ENCODE measurements at places on chromosomes 16 and 17.

DNA sequence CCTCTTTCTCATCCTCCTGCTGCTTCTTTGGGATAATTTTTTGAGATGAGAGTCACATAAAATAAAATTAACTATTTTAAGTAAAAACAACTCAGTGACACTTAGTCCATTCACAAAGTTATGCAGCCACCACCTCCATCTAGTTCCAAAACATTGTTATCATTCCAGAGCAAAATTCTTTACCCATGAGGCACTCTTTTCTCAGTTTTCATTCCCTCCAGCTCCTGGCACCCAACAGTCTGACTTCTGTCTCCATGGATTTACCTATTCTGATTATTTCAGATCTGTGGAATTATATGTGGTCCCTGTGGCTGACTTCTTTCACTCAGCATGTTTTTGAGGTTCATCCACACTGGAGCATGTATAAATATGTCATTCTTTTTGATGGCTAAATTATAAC is 239.9 kb upstream of the DYNLRB2 start:
- no peak for DNase-seq

DNA sequence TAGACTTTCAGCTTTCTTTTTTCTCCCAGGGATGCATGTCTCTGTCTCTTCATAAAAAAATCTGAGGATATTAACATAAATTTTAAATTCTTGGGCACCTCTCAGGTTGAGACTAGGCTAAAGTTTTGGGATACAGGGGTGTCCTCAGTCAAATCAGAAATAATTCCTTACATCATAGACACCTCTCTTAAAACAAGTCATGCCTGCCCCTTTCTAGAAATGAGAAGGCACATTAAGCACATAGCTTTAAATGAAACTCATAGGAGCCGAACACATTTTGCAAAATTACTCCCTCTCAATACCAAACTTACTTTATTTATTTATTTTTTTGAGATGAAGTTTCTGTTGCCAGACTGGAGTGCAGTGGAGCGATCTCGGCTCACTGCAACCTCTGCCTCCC is 67.3 kb upstream of the BCAR1 start:
- DNase-seq = no peak

DNA sequence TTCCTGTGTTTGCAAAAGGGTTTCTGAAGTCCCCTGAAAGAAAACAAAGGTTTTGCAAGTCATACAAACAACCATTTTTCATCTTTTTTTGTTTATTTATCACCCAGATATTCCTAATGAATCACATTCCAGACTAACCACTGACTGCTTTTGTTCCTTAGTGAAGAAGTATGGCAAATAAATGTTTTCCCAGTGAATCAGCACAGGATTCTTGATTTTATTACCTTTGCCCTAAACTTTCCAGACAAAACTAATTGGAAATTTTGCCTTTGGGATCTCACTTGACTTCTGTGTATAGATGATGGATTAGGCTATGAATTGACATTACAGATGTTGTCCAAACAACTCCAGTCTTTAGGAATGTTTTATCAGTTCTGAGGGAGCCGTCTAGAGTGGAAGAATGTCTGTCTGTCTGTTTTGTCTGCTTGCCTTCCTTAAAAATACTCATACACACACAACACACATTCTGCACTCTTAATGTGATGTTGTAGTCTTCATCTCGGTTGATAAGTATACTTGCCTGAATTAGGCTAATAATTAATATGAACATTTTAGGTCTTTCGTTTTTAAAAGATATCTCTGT is 48.9 kb downstream of the VMP1 start:
- DNase-seq = no peak

- DNase-seq = no peak
These were observed 11.4 kb upstream of the MC1R start for GRCh38 chr16:89907055-89907814.

- DNase-seq = peak; percentile 69
These were observed 75.2 kb upstream of the RNU2-1 start for GRCh38 chr17:43308999-43309398.

DNA sequence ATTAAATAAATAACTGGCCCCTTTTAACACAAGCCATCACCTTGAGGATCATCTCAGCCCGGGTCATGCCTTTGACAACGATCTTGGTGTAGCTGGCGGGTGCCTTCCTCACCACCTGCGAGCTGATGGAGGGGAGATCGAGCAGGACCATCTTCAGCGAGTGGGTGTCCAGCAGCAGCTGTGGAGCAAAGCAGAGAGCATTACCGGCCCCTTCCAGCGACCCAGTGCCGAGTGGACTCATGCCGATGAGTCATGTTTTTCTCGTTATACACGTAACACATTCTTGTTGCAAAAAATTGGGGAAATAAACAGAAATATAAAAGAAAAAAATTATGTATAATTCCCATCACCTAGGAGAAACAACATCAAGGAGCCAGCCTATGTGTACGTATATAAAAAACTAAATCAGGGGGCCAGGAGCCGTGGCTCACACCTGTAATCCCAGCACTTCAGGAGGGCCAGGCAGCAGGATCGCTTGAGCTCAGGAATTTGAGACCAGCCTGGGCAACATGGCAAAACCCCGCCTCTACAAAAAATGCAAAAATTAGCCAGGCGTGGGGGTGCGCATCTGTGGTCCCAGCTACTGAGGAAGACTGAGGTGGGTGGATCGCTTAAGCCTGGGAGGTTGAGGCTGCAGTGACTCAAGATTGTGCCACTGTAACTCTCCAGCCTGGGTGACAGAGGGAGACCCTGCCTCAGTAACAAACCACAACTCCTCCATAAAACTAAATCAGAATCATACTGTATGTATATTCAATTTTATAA is 169.1 kb upstream of the RPH3AL start:
- no peak for DNase-seq

- no peak for DNase-seq
These were observed 25.9 kb upstream of the SPATA32 start for GRCh38 chr17:45287526-45288500.

DNA sequence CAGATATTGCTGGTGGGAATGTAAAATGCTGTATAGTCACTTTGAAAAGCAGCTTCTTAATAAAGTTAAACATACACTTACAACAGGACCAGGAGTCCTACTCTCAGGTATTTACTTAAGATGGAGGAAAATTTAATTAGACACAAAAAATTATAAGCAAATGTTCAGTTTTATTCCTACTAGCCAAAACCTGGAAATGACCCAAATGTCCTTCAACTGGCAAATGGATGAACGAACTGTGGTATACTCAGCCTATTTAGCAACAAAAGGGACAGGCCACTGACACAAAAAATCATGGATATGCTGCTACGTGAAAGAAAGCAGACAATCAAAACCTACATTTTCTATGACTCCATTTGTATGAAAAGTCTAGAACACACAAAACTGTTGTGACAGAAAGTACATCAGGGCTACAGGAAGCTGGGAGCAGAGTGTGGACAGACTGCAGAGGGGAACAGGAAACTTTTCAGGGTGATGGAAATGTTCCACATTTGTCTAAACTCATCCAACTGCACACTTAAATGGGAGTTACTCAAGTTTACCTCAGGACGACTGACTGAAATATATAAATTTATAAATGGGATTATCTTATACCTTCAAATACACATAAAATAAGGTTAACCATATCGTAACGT is 49.3 kb upstream of the MNT start:
- no peak for DNase-seq

- peak; percentile 44 for DNase-seq
These were observed 9.4 kb upstream of the MYL4 start for GRCh38 chr17:47199627-47200324.

- DNase-seq = no peak
These were observed 5.0 kb downstream of the TAX1BP3 start for GRCh38 chr17:3663102-3664011.

GRCh38 chr17:67107171-67107570 is 62.8 kb downstream of the CACNG1 start:
- no peak for DNase-seq

DNA sequence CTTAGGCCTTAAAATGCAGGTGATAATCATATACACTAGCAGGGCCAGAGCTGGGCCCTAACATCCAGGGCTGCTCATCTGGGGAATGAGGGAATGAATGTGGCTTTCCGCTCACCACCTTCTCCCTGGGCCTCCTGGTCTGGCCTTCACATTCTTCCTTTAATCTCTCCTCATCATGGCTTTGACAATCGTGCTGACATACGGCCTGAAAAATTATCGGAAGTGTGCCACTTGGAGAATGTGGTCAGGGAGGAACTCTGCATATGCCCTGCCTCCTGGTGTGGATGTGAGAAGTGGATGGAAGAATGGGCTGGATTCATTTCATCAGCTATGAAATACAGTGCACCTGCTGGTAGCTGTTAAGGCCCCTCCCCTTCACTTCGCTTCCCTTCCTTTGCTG is 2.4 kb downstream of the WSCD1 start:
- DNase-seq = no peak

DNA sequence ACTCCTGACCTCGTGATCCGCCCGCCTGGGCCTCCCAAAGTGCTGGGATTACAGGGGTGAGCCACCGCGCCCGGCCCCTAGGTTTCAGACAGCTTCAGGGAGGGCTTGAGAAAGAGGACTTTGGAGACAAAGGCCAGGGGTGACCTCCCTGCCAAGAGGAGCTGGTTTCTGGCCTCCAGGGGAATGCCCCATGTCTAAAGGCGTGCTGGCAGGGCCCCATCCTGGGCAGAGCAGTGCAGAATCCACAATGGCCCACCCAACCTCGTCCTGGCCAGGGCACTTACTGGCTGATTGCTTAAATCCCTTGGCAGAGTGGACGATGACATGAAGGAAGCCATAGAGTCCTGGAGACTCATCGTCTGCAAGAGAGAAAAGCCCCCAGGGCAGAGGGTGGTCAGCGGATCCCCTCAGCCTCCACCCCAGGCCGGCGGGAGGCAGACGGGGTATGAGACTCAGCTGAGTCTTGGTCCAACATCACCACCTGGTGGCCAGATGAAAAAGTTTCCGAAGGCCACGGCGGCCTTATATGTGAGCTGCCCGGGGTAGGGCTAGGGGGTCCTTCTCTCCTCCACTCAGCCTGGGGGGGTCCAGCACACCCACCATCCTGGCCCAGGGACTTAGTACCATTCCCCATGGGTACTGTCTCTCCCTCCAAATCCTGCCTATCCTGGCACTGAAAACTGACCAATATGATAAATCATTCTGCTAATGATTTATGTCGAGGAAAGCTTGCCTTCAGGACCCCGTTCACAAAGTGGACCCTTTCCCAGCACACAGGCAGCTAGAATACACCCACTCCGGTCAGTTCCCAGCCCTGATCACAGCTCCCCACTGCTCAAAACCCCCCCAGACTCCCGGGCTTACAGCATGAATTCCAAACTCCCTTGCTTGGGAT is 59.1 kb downstream of the TIMM22 start:
- peak; percentile 74 for DNase-seq

- DNase-seq = no peak
These were observed 4.5 kb downstream of the VMP1 start for GRCh38 chr17:59711936-59712335.

- DNase-seq = no peak
These were observed 2.5 kb downstream of the TLCD3B start for GRCh38 chr16:30028438-30029076.

GRCh38 chr16:29650771-29651170 is 12.3 kb upstream of the SPN start:
- DNase-seq = no peak

- no peak for DNase-seq
These were observed 79.4 kb downstream of the C16orf78 start for GRCh38 chr16:49453021-49453420.

GRCh38 chr17:45087978-45088377 is 26.9 kb downstream of the NMT1 start:
- DNase-seq = no peak

- DNase-seq = no peak
These were observed 50.6 kb upstream of the TANGO6 start for GRCh38 chr16:68792465-68793324.

DNA sequence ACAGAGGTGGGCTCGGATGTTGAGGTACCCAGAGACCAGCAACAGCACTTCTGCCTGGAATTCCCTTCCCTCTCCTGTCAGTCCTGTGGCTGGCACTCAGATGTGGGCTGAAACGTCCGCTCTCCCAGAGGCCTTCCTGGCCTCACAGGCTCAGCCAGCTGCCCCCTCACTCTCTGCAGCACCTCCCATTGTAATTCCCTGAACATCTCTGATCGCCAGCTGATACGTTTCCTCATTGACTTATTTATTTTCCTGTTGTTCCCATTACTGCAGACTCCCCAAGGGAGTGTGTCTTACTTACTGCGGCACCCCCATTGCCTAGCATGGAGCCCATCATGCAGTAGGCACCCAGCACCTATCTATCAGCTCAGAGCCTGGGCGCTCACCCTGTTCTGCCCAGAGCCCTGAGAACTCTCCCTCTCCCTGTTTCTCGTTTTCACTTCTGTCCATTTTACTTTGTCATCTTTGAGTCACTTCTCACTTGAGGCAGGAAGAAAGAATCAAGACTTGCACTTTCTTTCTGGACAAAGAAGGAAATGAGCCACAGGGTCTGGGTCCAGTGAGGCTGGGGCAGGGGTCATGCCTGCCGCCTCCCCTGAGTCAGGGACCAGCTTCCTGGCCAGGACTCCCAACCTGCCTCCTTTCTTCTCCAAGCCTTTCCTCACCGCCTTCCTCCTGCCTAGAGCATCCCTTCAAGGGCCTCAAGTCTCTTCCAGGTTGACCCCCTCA is 10.2 kb downstream of the CDH5 start:
- no peak for DNase-seq

DNA sequence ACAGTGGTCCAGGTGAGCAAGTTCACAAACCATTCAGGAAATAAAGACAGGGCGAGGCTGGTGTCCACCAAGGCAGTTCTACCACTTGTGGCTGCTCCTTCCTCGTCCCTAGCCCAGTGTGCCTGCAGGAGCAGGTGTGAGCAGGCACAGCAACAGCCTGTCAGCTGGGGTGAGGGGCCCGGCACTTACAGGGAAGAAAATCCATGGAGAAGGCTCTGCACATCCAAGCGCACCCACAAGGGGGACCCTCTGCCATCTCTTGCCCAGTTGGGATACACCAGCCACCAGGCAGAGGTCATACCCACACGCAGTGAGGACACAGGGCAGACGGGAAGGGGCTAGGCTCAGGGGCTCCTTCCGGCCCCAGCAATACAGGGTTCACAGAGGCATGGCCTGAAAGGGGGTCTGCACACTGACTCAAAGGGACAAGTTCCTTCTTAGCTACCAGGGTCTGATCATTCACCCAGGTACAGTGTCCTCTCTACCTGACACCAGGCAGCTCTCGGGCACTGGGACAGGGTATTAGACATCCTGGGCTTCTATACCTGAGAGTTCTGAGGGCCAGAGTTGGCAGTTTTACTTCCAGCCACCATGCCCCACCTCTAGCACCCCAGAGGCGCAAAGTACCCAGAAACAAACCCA is 27.0 kb downstream of the CDIP1 start:
- peak; percentile 73 for DNase-seq

GRCh38 chr16:79036541-79036940 is 564.0 kb downstream of the MAF start:
- DNase-seq = no peak
